ENCODE measurements at places on chromosomes 5 and 9. TPM values are rescaled to one million over a fixed set of nuclear protein-coding genes. Genes with fewer than 3 reads are reported as not detected.

The FREM1 gene
- 1.5 TPM for total RNA-seq

DNA sequence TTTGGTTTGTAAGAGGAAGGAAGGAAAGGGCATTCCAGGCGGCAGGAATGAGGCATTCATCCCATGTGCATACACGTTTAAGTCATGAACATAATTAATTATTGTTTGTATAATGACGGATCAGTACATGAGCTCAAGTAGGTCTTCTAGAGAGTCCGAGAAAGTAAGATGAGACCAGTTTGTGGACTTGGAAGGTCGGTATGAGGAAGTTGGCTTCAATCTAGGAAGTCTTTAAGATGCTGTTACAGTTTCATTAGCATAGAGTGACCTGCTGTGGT lies 2.1 kb downstream of the GTF3C4 start:
- peaks cover 42% of the 10 kb centered on the region for H3K4me1 ChIP-seq
- no peak overlapping the region for H3K4me3 ChIP-seq
- no peak overlapping the region for H3K27ac ChIP-seq

DNA sequence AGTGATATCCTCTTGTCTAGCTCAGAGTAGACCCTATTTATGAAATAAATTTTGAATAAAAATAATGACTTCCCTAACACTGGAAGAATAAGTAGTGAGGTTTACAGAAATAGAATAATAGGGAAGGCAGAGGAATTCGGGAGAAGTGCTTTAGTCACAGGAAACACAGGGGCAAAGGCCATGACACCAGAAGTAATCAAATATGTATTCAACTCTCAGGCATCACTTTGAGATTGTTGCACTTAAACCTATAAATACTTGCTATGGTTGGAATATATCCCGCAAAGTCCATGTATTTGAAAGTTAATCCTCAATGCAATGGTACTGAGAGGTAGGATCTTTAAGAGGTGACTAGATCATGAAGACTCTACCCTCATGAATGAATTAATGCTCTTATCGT lies 166.8 kb downstream of the YIPF5 start:
- no peaks in the 10 kb centered on the region for H3K4me1 ChIP-seq
- no peak overlapping the region for H3K27ac ChIP-seq
- DNase-seq = no peak
- no peaks in the 10 kb centered on the region for H3K36me3 ChIP-seq
- H3K27me3 ChIP-seq = no peaks in the 10 kb centered on the region

The CAMK2A gene
- total RNA-seq = 36.0 TPM

- no peaks in the 10 kb centered on the region for H3K4me1 ChIP-seq
- H3K4me3 ChIP-seq = no peak overlapping the region
- H3K27me3 ChIP-seq = no peaks in the 10 kb centered on the region
- no peak for DNase-seq
Measured at GRCh38 chr9:92059661-92060060, 55.6 kb downstream of the SPTLC1 start.

DNA sequence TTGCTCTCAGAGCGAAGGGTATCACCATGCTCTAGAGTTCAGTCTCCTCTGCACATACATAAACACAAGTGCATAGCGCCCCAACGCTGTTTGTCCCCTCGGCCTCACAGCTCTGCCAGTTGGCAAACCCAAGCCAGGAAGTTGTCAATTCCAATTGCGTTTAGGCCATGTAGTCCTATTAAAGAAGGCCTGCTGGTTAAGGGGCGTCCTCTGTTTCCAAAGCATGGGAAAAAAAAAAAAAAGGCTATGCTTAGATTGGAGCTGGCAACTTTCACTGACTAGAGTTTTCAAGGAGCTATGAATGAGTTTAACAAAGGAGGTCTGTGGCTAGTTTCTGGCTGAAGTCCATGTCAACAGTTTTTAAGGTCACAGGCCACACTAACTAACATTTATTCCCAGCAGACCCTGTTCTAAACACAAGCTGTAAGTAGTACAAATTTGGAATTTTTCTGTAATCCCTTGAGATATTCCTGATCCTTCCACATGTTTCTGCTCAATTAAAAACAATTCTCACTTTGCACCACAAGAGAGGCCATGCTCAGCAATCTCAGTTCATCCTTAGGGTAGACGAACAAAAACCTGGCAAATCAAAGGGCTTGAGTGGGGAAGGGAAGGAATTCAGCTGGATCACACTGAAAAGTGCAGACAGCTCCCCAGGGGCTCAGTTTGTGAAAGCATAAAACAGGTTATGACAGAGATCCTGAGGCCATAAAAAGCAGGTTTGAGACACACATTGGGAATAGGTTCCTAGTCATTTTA lies 187.7 kb downstream of the DENND1A start:
- no peaks in the 10 kb centered on the region for H3K27me3 ChIP-seq
- peak; percentile 12 for DNase-seq
- no peaks in the 10 kb centered on the region for H3K36me3 ChIP-seq
- H3K4me1 ChIP-seq = peaks cover 19% of the 10 kb centered on the region
- no peak overlapping the region for H3K4me3 ChIP-seq

DNA sequence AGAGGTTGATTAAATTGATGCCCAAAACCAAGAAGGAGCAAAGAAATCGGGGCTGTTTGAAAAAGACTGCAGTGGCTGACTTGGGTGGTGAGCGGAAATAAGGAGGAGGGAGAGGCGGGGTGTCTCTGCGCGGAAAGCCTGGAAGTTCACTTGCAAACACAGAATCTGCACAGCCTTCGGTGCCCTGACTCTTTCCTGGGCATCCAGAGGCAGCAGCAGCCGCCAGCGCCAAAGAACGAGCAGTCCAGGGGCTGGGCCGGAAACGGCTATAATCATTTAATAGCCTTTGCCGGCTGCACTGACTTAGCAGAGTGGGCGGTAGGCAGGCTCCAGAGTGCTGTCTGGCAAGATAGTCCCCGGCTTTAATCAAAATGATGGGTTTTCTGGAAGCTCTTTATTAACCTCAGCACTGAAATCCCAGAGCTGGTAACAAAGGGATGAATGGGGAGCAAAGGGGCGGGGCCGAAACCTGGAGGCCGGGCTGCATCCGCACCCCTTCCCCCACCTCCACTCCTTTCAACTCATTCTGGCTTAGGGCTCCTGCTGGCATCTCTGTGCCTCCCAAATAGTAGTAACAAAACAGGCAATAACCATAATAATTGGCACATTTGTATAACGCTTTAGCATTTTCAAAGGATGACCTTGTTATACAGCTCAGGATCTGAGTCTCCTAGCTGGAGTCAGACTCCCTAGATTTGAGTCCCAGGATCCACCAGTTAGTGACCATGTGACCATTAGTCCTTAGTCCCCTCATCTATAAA lies 35.7 kb downstream of the PCDHAC2 start:
- H3K36me3 ChIP-seq = no peaks in the 10 kb centered on the region
- H3K4me1 ChIP-seq = no peaks in the 10 kb centered on the region
- peak overlapping the region; percentile 21 for H3K4me3 ChIP-seq
- no peaks in the 10 kb centered on the region for H3K27me3 ChIP-seq
- H3K27ac ChIP-seq = no peak overlapping the region

GRCh38 chr5:94197970-94198369 lies 420.4 kb downstream of the KIAA0825 start:
- no peak overlapping the region for H3K4me3 ChIP-seq
- H3K36me3 ChIP-seq = no peaks in the 10 kb centered on the region
- no peaks in the 10 kb centered on the region for H3K4me1 ChIP-seq
- no peak overlapping the region for H3K27ac ChIP-seq

DNA sequence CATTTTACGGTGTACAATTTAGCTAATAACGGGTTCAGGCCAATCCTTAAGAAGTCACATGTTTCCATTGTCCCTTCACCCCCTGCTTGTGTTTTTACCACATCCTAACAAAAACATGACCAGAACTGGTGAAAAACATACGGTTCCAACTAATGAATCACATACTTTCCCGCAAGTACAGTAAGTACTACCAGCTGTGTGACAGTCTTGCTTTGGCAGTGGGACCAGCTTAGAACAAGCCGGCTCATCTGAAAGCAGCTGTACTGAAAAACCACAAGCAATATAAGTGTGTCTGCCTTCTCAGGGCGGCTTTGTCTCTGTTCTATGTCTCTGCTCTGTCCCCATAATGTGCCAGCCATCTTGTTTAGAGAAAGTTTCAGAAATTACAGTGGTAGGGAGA lies 242.5 kb downstream of the BNC2 start:
- peak; percentile 40 for DNase-seq
- H3K27me3 ChIP-seq = no peaks in the 10 kb centered on the region
- peaks cover 39% of the 10 kb centered on the region for H3K4me1 ChIP-seq
- no peak overlapping the region for H3K4me3 ChIP-seq

The CD180 gene
- total RNA-seq = not detected

The RANBP3L gene
- total RNA-seq = 0.95 TPM

DNA sequence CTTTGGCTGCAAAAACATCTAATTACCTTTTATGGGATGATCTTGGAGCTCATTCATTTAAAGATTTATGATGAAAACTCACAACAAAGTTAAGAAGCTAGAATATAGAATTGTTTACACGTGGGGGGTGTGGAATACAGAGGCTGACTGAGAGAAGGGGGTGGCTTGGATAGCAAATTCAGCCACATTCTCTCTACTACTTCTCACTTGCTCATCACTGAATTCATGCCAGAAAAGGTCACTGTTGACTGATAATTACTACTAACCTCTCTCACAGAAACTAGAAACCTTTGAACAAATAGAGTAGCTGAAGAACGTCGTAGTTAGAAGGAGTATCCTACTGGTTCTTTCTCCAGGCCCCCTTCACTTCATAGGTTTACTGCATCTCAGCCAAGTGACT lies 808.2 kb downstream of the BRINP1 start:
- H3K27ac ChIP-seq = no peak overlapping the region
- H3K36me3 ChIP-seq = no peaks in the 10 kb centered on the region
- no peaks in the 10 kb centered on the region for H3K4me1 ChIP-seq
- no peak for DNase-seq
- H3K4me3 ChIP-seq = no peak overlapping the region
- H3K27me3 ChIP-seq = no peaks in the 10 kb centered on the region

GRCh38 chr5:58088941-58089340 lies 370.9 kb downstream of the PLK2 start:
- no peaks in the 10 kb centered on the region for H3K4me1 ChIP-seq
- H3K27ac ChIP-seq = no peak overlapping the region
- H3K36me3 ChIP-seq = no peaks in the 10 kb centered on the region
- no peaks in the 10 kb centered on the region for H3K27me3 ChIP-seq
- no peak for DNase-seq

- no peak for DNase-seq
- H3K27me3 ChIP-seq = no peaks in the 10 kb centered on the region
- no peaks in the 10 kb centered on the region for H3K4me1 ChIP-seq
- H3K36me3 ChIP-seq = no peaks in the 10 kb centered on the region
- H3K4me3 ChIP-seq = no peak overlapping the region
Measured at GRCh38 chr9:29198861-29199260, 1625.6 kb upstream of the C9orf72 start.

GRCh38 chr5:98173334-98173733 lies 600.1 kb upstream of the RGMB start:
- no peak for DNase-seq
- no peak overlapping the region for H3K4me3 ChIP-seq
- H3K36me3 ChIP-seq = no peaks in the 10 kb centered on the region
- no peaks in the 10 kb centered on the region for H3K27me3 ChIP-seq
- H3K4me1 ChIP-seq = no peaks in the 10 kb centered on the region

The PCDHGA12 gene
- total RNA-seq = 1.4 TPM

The GPX8 gene
- total RNA-seq = 4.0 TPM

- H3K4me1 ChIP-seq = no peaks in the 10 kb centered on the region
- no peaks in the 10 kb centered on the region for H3K27me3 ChIP-seq
- H3K4me3 ChIP-seq = no peak overlapping the region
- no peaks in the 10 kb centered on the region for H3K36me3 ChIP-seq
- DNase-seq = no peak
- H3K27ac ChIP-seq = no peak overlapping the region
Measured at GRCh38 chr5:34806532-34806931, 32.4 kb upstream of the TTC23L start.

The PCDHA12 gene
- not detected for total RNA-seq

The COL15A1 gene
- 7.7 TPM for total RNA-seq

DNA sequence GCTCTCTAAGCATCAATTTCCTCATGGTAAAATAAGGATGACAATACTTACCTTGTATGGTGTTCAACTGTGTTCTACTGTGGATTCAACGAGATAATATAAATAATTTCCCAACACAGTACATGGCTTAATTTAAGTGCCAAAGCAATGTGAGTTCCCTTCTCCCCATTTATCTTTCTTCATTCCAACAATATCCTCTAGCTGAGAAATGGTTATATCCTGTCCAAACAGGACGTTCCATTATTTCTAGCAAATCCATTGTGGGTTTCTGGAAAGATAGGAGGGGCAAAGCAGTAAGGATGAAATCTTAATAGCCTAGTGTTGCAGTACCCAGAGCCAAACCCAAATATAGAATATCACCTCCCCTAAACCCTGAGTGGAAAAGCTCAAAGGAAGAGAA lies 22.0 kb downstream of the ABCA1 start:
- no peaks in the 10 kb centered on the region for H3K27me3 ChIP-seq
- H3K27ac ChIP-seq = peak overlapping the region; percentile 45
- no peak for DNase-seq
- H3K4me1 ChIP-seq = peaks cover 79% of the 10 kb centered on the region

The IL7R gene
- total RNA-seq = 1.0 TPM

The GPR151 gene
- total RNA-seq = not detected

DNA sequence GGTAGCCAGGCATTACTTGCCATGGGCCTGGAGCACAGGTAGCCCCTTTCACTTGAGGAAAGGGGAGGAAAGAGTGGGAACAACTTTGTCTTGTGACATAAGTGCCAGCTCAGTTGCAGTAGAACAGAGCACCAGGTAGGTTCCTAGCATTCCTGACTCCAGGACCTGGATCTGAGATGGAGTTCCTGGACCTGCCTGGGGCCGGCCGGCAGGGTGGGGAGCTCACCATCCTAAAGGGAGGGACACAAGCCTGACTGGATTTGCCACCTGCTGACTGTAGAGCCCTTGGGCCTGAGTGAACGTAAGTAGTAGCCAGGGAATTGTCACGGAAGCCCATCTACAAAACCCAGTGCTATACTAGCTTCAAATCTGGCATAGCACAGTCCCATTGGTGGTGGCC lies 653.3 kb upstream of the CDH6 start:
- no peak for DNase-seq
- no peaks in the 10 kb centered on the region for H3K4me1 ChIP-seq
- H3K27me3 ChIP-seq = no peaks in the 10 kb centered on the region
- H3K27ac ChIP-seq = no peak overlapping the region
- H3K4me3 ChIP-seq = no peak overlapping the region

GRCh38 chr9:4333787-4334186 lies 33.9 kb upstream of the GLIS3 start:
- H3K4me3 ChIP-seq = no peak overlapping the region
- H3K27me3 ChIP-seq = no peaks in the 10 kb centered on the region
- peaks cover 13% of the 10 kb centered on the region for H3K4me1 ChIP-seq
- no peaks in the 10 kb centered on the region for H3K36me3 ChIP-seq
- no peak overlapping the region for H3K27ac ChIP-seq

The OR13C3 gene
- not detected for total RNA-seq

The ENHO gene
- total RNA-seq = 0.65 TPM

GRCh38 chr5:105836887-105837286 lies 1833.8 kb downstream of the EFNA5 start:
- no peak overlapping the region for H3K4me3 ChIP-seq
- no peaks in the 10 kb centered on the region for H3K27me3 ChIP-seq
- no peaks in the 10 kb centered on the region for H3K36me3 ChIP-seq
- H3K27ac ChIP-seq = no peak overlapping the region

The PCDHGB6 gene
- total RNA-seq = 3.2 TPM

The FABP6 gene
- total RNA-seq = not detected

The CDH9 gene
- total RNA-seq = not detected

The ARHGEF37 gene
- 28.6 TPM for total RNA-seq

GRCh38 chr5:131617140-131617822 lies 17.7 kb downstream of the RAPGEF6 start:
- H3K36me3 ChIP-seq = no peaks in the 10 kb centered on the region
- peaks cover 14% of the 10 kb centered on the region for H3K4me1 ChIP-seq
- no peak for DNase-seq
- H3K4me3 ChIP-seq = no peak overlapping the region
- no peak overlapping the region for H3K27ac ChIP-seq
